ENCODE measurements at places on chromosomes 2 and 18. TPM values are rescaled to one million over a fixed set of nuclear protein-coding genes. Genes with fewer than 3 reads are reported as not detected.
A peak's percentile ranks its signal among the peaks of the same experiment; 100 is the strongest.

DNA sequence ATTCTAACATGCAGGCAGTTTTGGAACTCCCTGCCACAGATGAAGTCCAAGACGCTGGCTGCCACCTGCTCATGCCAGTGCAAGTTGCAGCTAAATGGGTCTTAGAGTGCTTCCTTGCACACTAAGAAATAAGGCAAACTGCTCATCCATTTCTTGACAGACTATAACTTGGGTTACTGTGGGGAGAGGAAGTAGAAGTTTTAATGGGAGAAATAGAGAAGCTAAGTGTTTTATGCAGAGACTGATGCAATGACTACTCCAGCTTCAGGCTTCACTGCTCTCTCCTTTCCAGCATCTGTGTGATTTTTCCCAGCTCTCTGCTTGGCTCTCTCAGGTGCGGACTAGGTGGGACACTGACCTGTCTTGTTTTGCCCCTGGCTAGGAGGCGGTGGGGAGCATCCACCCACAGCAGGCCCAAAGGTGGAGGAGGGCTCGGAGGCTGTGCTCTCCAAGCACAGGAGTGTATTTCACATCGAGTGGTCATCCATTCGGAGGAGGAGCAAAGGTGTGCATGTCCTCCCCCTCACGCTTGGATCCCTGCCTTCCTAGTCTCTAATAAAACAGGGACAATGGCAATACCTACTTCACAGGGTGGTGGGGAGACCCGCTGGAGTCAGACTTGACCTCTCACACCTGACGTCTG, 48.2 kb downstream of the SLC14A2 start:
- no peak for DNase-seq

The CD8B2 gene
- 0.62 TPM for total RNA-seq

- no peak for DNase-seq
Measured at GRCh38 chr2:130390460-130391057, 34.7 kb downstream of the PTPN18 start.

The AGPS gene
- total RNA-seq: 44.6 TPM

The UPP2 gene
- not detected for total RNA-seq

GRCh38 chr2:129816813-129817574, 162.5 kb upstream of the RAB6C start:
- DNase-seq: no peak

DNA sequence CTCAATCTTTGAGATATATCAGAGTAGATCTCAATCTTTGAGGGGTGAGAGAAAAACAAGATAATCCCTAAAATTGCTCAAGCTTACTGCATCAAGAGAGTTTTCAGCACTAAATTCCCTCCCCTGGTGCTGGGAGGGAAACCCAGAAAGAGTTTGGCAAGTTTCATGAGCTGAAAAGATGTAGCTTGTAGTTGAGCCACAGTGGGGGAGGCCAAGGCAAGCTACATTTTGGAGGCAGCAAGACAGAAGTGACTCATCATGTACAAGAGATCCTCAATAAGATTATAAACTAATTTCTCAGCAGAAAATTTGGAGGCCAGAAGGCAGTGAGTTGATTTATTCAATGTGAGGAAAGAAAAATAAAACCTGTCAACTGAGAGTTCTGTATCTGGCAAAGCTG, 308.2 kb downstream of the PIEZO2 start:
- DNase-seq: no peak

GRCh38 chr2:43068041-43068533, 158.3 kb downstream of the ZFP36L2 start:
- no peak for DNase-seq

DNA sequence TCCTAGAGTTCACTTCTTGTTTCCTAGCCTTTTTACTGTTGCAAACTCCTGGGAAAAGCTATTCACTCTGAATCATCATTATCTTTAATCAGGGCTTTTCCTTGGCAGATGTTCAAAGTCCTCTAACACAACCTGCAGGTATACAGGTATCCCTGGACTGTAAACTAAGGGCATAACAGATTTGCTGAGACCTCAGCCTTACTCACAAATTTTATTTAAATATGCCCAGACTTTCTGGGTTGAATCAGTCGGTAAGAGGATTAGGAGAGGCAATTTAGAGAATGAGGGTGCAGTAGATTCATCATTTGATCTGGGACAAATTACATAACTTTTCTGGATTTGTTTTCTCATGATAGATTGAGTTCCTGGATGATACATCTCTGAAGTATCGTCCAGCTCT, 217.8 kb upstream of the STON1 start:
- no peak for DNase-seq

DNA sequence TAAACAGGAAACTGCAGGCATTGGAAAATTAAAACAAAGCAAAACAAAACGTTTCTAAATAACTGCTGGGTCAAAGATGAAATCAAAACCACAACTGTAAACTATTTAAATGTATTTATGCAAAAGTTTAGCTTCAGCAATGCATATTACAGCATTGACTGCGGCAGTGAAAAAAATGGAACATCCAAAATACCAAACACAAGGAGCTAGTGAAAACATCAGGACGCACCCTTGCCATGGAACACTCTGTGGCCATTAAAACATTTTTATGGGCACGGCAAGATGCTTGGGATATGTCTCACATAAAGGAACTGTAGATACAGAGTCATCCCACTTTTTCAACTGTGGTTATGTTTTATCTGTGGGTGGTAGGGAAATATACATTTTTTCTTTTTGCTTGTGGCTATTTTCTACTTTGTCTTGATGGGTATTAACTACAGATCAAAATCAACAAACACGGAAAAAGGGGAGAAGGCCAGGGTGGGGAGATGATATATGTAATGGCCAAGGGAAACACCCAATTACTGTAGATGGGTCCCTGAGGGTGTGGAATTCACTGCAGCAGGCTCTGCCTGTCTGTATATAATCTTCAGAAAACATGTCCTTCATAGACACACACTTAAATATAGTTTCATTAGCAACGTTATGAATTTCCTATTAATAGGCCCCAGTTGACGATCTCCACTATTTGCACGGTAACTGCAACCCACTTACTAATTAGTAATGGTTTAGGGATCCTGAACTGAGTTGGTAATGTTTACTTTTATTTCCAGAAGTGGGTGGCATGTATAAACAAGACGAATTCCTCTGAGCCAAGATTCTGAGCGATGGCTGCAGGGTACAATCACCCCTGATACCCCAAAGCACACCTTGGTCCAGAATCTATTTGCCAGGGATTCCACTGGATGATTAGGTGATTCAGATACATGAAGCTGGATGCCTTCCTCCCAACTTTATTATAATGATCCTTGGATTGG, 110.5 kb downstream of the ACKR3 start:
- DNase-seq: no peak

- DNase-seq: no peak
Measured at GRCh38 chr18:22344908-22345670, 72.6 kb downstream of the CTAGE1 start.

DNA sequence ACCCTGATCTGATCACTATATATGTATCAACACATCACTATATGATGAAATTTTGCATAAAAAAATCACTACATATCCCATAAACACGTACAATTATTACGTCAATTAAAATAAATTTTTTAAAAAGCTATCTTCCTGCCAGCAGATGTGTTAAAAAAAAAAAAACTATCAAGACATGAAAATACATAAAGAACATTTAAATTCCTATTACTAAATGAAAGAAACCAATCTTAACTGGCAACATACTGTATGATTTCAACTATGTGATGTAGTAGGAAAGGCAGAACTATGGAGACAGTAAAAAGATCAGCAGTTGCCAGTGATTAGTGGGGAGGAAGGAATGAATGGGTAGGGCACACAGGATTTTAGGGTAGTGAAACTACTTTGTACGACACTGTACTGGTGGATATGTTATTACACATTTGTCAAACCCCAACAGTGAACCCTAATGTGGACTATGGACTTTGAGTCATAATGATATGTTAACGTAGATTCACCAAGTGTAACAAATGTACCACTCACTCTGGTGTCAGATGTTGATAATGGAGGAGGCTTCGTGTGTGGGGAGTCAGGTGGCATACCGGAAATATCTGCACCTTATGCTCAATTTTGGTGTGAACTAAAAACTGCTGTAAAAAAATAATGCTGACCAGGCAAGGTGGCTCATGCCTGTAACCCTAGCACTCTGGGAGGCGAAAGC, 27.4 kb downstream of the USP34 start:
- no peak for DNase-seq

- no peak for DNase-seq
Measured at GRCh38 chr2:128557831-128558241, 239.2 kb upstream of the HS6ST1 start.

GRCh38 chr2:3488061-3488531, 31.2 kb downstream of the ADI1 start:
- no peak for DNase-seq

The HMSD gene
- total RNA-seq: 65.8 TPM

The AMER3 gene
- not detected for total RNA-seq

The CTDP1 gene
- total RNA-seq: 30.1 TPM

DNA sequence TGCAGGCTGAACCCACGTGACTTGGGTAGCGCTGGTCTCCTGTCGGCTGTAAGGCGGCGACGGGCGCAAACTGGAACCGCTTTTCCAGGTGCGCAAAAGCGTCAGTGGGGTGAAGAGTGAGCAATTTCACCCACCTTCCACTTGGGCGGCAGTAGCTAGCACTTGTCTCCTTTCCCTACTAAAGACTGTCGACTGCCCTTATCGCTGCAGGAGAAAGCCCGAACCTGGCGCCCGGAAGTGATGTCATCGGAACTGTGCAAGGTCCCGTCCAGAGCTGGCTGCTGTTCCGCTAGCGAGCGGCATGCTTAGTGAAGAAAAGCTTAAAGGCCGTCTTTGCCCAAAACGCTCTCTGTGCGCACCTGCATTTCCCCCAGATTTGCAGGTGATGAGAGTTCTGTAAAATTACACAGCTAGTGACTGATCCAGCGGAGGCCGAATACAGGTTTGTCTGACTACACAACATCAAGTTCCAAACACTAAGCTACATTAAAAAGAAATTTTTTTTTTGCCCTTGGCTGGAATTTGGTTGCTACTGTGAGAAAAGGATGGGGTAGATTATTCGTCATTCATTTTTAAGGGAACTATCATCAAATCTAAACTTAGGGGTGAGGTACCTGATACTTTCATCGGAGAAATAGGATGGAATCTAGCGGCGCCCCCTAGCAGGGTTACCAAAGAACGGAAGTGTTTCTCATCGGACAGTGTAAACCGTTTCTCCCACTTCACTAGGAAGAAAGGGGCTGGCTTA, at the start of gene OSGEPL1:
OSGEPL1 (minus strand) TSS at position 242 of the 748 bp plus-strand sequence. CDS start 1,152 bp downstream, outside the sequence.
- peak; percentile 95 for DNase-seq

GRCh38 chr2:111178730-111179405, 58.2 kb downstream of the BCL2L11 start:
- DNase-seq: no peak
